Glomerular endothelial cell (primary cell): ENCODE measurements at places on chromosomes 6 and 20.
A peak's percentile ranks its signal among the peaks of the same experiment; 100 is the strongest.

DNA sequence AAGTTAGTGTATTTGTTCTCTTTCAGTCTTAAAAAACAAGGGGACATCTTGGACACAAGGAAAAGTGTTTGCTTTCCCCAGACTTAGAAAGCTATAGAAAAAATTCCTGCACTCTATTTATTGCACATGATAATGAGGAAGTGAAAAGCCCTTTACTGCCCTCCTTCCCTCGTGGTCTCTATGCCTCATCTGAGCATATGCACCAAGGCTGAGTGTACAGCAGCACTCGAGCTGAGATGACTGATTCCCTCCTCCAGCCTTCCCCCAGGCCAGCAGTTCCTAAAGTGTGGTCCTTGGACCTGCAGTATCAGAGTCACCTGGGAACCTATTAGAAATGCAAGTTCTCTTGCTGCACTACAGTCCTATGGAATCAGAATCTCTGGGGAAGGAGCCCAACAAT lies 14.3 kb upstream of the LAMP5 start:
- no peak for DNase-seq

DNA sequence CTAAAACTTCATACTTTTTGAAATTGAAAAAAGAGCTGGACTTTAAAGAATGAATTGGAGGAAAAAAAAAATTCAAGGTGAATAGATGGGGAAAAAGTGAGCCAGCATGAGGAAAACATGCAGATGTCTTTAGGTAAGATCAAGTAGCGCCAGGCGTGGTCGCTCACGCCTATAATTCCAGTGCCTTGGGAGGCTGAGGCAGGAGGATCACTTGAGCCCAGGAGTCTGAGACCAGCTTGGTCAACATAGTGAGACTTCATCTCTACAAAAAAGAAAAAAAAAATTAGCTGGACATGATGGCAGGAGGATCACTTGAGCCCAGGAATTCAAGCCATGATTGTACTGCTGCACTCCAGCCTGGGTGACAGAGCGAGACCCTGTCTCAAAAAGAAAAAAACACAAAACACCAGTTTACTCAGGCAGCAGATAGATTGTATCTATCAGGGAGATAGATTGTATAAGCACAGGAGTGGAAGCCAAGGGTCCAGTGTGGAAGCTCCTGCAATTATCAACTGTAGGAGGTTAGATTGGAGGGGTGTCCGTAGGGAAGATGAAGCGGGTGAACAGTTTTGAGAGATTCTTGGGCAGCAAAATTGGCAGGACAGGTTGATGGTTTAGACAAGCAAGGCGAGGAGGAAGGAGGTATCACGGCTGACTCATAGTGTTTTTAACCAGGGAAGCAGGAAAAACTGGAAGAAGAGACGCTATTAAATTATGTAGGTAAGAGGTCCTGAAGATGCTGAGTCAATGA lies 97.6 kb upstream of the ZNF217 start:
- DNase-seq, result no peak

- no peak for DNase-seq
Measured at GRCh38 chr6:155499574-155499973, 43.9 kb upstream of the NOX3 start.

DNA sequence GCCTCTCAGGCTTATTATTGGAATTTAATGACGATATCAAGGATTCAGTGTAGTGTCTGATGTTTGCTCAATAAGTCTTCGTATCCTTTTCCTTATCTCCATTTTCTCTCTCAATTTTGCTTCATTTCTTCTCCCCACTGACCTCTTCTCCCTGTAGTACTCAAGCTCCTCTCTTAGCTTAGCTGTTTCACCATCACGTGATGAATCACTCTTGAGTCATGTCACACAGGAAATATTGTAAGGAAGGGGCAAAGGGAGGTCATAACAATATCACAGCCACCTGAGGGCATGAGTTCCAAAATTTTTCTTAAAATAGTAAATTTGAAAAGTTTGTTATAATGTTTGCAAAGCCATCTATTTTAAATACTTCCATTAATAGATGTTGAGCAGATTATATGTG lies 392.2 kb upstream of the MARCKS start:
- DNase-seq, result no peak

DNA sequence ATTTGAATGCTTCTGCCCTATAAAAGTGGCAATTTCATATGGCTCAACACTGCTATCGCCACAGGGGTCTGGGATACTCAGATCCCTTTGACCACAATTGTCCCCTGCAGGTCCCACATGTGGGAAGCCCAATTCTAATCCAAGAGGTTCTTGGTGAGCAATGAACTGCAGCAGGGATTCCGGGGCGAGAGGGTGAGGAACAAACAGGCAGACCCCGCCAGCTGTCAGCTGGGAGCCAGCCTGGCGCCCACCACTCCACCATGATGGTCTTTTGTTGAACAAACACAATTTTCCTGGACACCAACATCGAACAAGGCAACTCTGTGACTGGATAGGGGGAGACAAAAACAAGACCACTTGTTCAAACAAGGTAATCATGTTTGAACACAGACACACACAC lies 80.5 kb downstream of the TMEM242 start:
- no peak for DNase-seq

- DNase-seq, result no peak
Measured at GRCh38 chr20:2637246-2637645, 15.2 kb upstream of the NOP56 start.

DNA sequence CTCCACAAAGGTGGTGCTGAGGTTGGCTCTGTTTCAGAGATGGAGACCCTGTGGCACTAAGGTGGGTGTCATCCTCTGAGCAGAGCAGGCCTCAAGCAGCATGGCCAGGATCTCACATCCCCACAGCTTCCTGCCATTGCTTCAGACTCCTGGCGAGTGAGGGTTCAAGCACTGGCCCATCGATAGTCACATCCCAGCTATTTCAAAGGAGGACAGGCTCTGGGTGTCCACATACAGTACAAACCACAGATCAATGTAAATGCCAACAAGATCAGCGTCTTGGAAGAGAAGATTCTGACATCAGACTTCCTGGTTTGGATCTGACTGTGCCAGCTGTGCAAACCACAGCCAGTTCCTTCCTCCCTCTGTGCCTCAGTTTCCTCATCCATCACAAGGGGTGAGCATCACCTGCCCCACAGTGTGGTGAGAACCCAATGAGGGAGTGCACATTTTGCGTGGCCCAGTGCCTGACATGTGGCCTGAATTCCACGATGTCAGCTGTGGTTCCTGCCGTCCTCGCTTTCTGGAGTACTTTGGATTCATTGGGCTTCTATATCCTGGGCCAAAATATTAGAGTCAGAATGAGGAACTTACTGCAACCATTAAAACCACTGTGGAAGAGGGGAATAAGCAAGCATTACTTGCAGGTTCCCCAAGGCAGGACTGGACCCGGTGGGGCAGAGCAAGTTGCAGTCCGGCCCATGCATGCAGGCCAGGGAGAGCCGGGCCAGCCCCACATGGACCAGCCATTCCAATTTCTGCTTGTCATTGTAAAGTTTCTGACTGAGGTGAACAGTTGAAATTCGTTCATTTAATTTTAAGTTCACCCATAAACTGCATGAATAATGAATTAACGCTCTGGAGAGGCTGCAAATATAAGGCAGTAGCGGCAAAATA lies 236.0 kb downstream of the TTLL2 start:
- no peak for DNase-seq

GRCh38 chr20:2004171-2004570 lies 10.3 kb upstream of the PDYN start:
- no peak for DNase-seq

DNA sequence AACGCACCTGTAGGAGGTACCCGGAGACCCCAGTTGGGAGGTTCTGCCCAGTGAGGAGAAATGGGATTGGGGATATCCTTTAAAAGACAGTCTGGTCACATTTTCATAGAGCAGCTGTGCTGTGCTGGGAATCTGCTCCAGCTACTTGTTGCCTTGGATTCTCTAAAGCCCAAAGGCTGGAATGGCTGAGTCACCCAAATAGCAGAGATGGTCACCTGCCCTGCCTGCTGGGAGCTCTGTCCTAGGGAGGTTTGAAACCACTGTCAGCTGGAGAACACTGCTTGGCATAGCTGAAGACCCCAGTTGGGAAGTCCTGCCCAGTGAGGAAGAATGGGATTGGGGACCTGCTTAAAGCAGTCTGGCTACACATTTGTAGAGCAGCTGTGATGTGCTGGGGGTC lies 34.8 kb upstream of the TFB1M start:
- no peak for DNase-seq

- no peak for DNase-seq
Measured at GRCh38 chr20:2694008-2694471, 1.5 kb downstream of the EBF4 start.

DNA sequence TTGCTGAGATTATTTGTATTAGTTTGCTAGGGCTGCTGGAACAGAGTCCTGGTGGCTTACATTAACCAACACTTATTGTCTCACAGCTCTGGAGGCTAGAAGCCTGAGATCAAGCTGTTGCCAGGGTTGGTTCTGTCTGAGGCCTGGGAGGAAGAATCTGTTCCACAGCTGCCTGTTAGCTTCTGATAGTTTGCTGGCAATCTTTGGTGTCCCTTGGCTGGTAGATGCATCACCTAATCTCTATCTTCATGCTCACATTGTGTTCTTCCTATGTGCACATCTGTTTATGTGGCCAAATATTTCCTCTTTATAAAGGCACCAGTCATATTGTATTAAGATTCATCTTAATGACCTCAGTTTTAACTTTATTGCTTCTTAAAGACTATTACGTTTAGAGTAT lies 19.5 kb downstream of the SF3B5 start:
- DNase-seq, result no peak

DNA sequence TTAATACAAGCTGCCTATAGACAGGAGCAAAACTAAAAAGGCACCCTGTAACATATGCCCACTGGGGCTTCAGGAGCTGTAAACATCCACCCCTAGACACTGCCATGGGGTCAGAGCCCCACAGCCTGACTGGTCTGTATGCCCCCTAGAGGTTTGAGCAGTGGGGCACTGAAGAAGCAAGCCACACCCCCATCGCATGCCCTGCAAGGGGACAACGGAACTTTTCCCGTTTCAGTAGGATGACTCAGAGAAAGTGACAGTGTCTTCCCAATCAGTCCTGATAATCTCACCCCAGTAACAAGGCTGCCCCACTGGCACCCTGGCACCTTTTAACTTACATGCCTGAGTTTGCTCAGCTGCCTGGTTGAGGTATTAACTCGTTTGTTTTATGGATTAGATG lies 35.9 kb downstream of the BEND3 start:
- DNase-seq, result no peak

DNA sequence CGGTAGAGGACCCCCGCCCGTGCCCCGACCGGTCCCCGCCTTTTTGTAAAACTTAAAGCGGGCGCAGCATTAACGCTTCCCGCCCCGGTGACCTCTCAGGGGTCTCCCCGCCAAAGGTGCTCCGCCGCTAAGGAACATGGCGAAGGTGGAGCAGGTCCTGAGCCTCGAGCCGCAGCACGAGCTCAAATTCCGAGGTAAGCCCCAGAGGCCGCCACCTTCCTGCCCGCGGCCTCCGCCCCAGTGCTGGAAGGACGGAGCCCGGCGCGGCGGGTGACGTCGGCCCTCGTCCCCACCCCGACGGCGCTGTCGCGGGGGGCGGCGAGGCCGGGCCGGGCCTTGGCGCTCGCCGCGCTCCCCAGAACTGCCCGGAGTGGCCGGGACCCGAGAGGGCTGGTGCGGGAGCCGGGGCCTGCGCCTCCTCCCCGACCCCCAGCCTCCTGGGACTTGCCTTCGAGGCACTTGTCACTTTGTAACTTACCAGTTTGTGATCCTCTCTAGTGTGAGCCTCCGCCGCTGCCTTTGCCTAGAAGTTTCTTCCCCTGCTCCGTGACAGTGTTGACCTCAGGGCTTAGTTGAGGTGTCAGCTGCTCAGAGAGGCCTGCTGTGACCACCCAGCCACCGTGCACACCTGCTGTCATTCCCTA lies 417 bp downstream of the VAPB start:
- no peak for DNase-seq

DNA sequence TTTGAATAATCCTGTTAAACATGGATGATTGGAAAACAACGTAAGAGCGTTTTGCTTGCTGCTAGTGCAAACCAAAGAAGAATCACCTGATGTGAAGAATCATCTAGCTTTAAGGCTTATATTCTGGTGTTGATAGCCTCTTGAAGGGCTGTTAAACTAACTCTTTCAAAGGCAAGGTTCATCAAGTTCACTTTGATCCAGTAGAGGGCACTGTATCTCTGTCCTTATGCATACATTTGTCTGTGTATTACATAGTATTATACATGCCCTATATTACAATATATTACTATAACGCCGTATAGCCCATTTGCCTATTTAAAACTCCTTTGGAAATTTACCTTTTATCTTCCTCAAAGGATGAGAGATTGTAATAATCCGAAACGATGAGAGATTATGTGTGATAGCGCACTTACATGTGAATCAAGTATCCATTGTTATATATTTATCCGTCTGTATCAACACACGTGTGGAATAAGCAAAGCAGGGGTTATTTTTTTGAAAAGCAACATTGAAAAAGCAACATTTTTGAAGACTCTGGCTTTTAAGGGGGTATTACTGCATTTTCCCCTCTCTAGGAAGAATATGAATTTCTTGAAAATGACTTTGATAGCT lies 50.8 kb upstream of the NRN1 start:
- peak; percentile 39 for DNase-seq

- no peak for DNase-seq
Measured at GRCh38 chr6:151911401-151911800, 103.9 kb downstream of the ESR1 start.

GRCh38 chr6:1179571-1180459 lies 132.1 kb upstream of the FOXQ1 start:
- no peak for DNase-seq

GRCh38 chr6:39599341-39599740 lies 125.9 kb downstream of the KIF6 start:
- no peak for DNase-seq

DNA sequence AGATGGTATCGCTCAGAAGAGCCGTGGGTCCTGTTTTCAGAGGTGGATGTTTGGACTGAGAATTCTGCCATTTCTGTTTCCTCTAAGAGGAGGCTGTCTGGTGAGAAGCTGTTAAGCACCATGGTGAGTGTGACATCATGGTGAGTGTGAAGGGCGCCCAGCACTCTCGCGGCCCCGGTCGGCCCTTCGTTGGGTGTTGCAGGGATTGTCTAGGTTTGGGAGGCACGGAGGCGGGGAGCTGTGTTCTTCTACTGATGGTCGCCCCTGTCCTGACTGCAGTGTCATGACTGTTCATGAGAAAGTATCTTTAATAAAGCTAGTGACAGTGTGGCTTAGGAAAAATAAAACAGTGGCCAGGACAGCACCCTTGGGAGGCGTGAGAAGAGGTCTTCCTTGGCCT lies 70.4 kb downstream of the NOL4L start:
- DNase-seq, result no peak

- no peak for DNase-seq
Measured at GRCh38 chr6:93896081-93896480, 476.7 kb upstream of the EPHA7 start.

- no peak for DNase-seq
Measured at GRCh38 chr6:34894693-34895092, 5.6 kb downstream of the ANKS1A start.
